ENCODE measurements at places on chromosomes 6 and 20.

- DNase-seq: peak; percentile 69
These were observed 936 bp upstream of the TMX4 start for GRCh38 chr20:8020314-8021079.

- DNase-seq: no peak
These were observed 173.4 kb downstream of the KIF16B start for GRCh38 chr20:16399801-16400200.

GRCh38 chr6:125780540-125781313 lies 10.0 kb upstream of the NCOA7 start:
- peak; percentile 74 for DNase-seq

- peak; percentile 6 for DNase-seq
These were observed 322.2 kb downstream of the PLCB1 start for GRCh38 chr20:8454137-8454712.

- no peak for DNase-seq
These were observed 282.8 kb downstream of the CDH26 start for GRCh38 chr20:60240986-60241385.

- DNase-seq: no peak
These were observed 22.3 kb downstream of the SF3B5 start for GRCh38 chr6:144073024-144073423.

- DNase-seq: no peak
These were observed 117.1 kb upstream of the TAB2 start for GRCh38 chr6:149200282-149200945.

GRCh38 chr6:123771126-123771525 lies 32.5 kb upstream of the NKAIN2 start:
- DNase-seq: no peak

GRCh38 chr6:90151576-90152422 lies 144.8 kb downstream of the BACH2 start:
- DNase-seq: no peak

DNA sequence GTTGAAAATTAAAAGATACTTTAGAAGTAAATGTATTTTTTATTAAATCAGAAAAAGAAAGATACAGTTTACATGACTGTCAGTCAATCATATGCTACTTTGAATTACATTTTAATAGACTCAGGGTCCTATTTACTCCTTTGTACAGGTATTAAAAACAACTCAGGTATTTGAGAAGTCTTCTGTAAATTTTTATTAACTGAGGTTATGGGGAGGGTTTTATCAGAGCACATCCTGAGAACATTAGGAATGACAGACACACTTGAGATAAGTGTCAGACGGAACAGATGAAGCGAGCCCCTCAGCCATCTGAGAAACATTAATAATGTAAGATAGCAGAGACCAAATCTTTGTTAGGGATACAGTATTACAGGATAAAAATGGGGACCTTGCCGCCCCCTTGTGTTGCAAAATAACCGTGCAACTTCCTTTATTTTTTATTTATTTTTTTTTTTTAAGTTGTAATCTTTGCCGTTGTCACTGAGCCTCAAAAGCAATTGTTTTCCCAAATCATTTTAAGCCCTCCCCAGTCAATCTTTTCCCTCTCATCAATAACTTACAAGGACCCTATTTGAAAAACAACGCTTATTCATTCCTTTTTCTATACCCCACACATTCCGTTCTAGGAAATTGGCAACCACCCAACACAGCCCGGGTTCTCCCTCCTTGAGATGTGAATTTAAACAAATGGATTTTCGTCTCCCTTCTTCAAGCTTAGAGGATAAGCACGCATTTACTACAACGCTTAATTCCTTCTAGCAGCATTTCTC lies 126.7 kb downstream of the BCAS1 start:
- peak; percentile 47 for DNase-seq

DNA sequence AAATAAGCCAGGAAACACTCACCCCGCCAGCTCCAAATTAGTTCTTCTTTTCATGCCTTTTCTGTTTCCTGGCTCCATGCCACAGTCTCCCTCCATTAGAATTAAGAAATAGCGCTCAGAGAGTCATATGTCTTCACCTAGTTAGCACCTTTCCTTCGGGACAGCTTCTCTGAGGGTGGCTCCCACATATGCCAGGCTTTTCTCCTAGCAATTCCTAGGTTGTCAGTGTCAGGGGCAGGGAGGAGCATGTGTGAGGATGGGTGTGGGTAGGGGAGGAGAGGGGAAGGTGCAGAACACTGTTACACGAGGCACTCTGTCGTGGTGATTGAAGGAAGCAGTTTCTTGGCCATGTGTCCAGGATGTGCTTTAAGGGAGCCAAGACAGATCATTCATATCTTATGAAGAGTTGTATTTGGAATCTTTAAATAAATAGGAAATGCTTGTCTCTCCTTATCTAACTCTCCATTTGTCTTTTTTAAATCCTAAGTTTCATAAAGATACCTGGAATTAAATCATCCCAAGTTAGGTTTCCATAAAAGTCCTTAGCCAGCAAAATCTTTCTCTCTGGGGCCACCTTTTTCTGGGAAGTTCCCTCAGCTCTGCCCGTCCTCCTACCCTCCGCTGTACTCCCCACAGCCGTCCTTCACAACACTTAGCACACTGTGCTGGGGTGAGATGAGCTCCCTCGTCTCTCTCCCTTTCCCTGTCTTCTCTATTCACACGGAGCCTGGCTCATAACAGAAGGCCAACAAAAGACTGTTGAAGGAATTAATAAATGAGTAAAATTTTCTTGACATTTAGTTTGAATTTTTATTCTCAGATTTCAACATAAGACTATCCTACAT lies 361.0 kb downstream of the CD83 start:
- DNase-seq: no peak

DNA sequence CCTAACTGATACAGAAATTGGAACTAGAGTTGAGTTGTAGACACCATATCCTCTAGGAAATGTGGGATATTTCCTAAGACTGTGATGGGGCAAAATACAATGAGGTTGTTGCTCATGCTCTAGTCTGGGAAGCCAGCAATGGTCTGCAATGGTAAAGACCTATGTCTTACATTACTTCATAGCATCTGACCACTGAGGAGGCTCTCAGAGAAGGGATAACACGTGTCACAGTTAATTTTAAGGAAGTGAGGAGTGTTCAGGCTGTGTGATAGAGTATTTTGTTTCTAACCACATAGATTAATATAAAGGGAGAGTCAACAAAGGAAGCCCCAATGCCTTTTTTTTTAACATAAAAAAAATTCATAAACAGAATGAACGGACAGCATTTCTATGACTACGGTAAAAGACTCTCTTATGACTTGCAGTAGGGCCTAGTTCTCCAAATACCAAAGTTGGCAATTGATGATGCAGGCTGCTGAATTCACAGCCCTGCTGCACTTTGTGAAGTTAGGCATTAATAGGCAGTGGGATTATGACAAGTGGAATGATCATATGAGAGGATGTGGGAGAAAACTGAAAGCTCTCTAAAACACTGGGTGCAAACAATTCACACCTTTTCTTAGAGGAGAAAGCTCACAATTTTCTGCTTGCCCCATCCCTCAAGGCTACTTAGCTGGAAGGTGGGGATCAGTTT lies 13.7 kb downstream of the KCNS1 start:
- DNase-seq: no peak

DNA sequence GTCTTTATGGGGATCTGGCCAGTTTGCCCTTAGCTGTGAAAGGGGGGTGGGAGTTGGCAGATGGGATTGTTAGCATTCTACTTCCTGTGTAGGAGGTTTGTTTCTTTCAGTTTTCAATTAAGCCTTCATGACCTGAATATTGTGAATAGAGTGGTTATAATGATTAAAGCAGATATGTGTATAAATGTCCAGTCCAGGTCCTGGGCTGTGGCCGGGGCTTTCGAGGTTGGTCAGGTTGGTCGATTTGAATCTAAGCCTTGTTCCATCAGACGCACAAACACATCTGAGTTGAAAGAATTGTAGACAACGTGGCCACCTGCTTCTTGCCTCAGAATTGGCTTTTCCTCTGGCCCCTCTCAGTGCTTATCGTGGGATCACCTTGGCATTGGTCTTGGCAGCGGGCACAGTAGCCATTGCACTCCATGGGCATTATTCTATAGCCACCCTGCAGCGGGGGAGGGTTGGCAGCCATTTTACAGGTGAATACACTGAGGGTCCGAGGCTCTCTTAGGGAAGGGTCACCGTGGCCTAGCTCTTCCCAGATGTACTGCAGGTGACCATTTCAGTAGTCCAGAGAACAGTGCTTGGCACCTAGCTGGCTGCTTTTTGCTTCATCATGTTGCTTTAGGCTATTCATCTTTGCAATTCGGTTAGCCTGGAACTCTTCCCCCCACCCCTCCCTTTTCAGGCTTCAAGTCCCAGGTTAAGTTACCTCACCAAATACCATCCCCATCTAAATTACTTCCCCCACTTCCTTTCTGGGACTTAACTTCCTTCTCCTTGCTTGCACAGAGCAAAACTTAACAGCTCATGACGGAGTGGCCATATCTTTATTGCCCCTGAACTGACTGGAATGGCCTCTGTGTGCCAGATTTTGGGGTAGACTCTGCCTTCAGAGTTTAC lies 1.1 kb downstream of the RNF114 start:
- DNase-seq: peak; percentile 20

GRCh38 chr6:160041608-160042007 lies 72.7 kb downstream of the IGF2R start:
- DNase-seq: peak; percentile 14

- no peak for DNase-seq
These were observed 233.7 kb downstream of the IBTK start for GRCh38 chr6:82013561-82014530.

- no peak for DNase-seq
These were observed 659 bp downstream of the MCUR1 start for GRCh38 chr6:13813621-13814175.

Data from immature natural killer cell (primary cell).